ENCODE measurements at places on chromosomes 2 and 18. TPM values are rescaled to one million over a fixed set of nuclear protein-coding genes. Genes with fewer than 3 reads are reported as not detected.

Gene LHCGR
- total RNA-seq: 0.10 TPM

Gene SLC16A14
- 4.0 TPM for total RNA-seq

Gene ACOXL
- total RNA-seq: 0.10 TPM

Gene CPS1
- total RNA-seq: 3.1 TPM

Gene OSGEPL1
- total RNA-seq: 12.6 TPM

Gene TIGD1
- 1.7 TPM for total RNA-seq

Gene FAM110C
- 5.2 TPM for total RNA-seq

Gene PHLPP1
- 5.9 TPM for total RNA-seq

Gene CCDC68
- 3.3 TPM for total RNA-seq

Gene EFR3B
- 4.2 TPM for total RNA-seq

Gene AKAIN1
- total RNA-seq: not detected

Gene PLA2R1
- 2.9 TPM for total RNA-seq

Gene BOLL
- not detected for total RNA-seq

Gene EPB41L3
- total RNA-seq: 6.8 TPM

Gene POLR1B
- total RNA-seq: 12.2 TPM

Gene RBFA
- 23.4 TPM for total RNA-seq

Gene RUFY4
- not detected for total RNA-seq

Gene CD207
- not detected for total RNA-seq

Gene GPR75
- total RNA-seq: 0.50 TPM

Gene CTAGE1
- not detected for total RNA-seq

Data from left ventricle myocardium superior (tissue), 1 donor.